ENCODE measurements at places on chromosomes 6 and 20.

DNA sequence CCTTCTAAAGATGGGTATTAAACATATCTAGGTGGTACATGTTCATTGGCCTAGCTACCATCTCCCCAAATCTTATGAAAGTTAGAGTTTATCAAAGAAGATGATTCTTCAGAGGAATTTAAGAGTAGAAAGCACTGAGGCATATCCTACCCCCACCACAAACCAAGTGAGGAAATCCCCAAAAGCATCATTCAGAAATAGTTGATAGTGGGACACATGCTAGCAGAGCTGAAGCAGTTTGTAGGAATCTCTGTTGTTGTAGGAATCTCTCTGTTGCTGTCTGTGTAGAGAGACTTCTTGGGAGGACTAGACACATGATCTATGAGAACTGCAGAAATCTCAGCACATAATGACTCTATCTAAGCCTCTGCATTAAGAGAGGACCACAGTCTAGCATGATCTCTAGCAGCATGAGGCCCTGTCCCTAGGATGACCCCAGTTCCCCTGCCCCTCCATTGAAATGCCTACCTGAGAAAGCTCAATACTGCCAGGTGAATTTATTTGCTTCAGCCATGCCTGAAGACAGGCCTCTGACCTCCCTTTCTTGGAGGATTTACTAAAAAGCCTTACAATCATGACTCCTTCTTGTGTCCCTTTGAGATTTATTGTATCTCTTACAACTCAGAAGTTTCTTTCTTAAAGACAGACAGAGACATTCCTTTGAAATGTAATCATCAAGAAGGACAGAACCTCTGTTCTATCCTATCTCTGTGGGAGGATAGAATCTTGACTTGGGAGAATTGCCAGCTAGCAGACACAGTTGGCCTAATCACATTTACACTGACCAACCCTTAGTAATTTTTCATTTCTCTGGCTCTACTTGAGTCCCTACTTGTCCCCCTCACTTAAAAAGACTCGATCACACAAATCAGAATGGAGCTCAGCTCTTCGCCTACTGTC, 582.4 kb downstream of the PHF3 start:
- DNase-seq: no peak

- DNase-seq: no peak
Measured at GRCh38 chr6:3841066-3841454, 8.1 kb upstream of the FAM50B start.

DNA sequence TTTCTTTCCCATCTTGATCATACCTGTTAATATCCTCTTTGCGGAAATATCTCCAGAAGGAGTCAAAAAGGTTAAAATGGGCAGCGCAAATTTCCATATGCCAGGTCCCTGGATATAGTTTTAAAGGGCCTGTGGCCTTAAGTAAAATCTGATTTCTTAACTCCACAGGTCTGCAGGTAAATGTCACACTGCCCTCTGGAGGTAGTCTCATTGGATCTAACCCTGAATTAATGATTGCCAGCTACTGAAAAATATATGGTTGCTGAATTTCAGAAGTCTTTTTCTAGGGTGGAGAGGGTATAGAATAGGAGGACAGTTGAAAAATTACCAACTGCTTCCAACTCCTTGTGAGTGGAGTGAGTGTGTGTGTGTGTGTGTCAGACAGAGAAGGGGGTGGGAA, 8.5 kb downstream of the MOXD1 start:
- DNase-seq: no peak

DNA sequence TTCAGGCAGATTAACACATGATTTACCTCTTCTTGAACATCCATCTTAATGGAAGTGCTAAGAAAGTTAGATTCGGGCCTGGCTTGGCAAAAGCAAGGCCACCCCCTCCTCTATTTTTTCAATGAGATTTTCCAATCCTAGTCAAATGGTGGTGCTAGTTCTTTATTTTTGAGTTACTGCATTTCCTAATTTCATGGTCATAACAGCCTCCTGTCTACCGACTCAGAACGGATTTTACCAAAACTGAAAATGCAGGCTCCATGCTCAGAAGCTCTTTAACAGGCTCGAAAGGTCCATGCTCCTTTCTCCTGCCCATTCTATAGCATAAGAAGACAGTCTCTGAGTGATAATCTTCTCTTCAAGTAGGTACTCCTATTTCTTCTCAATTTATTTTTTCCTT, 117.2 kb upstream of the ESR1 start:
- DNase-seq: no peak

GRCh38 chr20:38649275-38649891, 47.8 kb downstream of the ARHGAP40 start:
- peak; percentile 74 for DNase-seq

DNA sequence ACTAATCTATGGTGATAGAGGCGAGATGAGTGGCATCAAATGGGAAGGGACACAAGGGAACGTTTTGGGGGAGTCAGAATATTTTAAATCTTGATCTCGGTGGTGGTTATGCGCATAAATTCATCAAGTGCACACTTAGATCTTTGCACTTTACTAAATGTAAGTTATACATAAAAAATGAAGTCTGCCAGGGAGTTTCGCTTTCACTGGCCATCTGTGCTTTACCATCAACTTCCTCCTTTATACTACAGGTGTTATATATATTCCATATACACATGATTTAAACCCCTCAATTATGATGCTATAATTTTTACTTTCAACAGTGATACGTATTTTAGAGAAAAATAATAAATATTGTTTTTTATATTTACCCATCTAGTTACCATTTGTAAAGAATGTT, 97.6 kb upstream of the AKIRIN2 start:
- no peak for DNase-seq

DNA sequence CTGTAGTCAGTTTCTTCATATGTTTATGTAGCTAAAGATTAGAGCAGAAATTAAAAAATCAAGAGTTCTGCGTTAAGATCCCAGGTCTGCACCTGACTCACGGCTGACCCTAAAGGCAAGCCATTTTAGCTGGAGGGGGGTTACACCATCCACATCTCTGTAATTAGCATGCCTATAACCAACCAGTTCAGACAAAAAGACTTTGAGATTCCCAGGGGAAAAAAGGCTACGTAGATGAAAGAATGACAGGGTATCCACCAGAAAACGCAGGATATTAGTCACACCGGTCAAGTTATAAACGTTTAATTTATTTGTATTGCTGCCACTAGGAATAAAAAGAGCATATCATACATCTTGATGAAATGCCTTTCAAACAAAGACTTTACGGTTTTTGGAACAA, 299.1 kb downstream of the FOXC1 start:
- DNase-seq: no peak

DNA sequence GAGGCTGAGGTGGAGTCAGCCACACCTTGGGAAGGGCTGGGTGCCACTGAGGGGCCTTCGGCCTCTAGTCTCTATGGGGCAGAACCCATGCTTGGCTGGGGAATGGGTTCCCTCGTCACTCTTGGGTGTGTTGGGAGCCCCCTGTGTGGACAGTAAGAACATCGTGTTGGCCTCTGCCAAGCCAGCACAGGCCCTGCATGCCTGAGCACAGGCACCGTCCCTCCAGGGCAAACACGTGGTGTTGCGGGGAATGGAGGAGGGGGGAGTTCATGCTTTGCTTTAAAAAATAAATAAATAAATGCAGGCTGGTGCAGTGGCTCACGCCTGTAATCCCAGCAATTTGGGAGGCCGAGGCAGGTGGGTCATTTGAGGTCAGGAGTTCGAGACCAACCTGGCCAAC, 63.0 kb downstream of the EZR start:
- no peak for DNase-seq

DNA sequence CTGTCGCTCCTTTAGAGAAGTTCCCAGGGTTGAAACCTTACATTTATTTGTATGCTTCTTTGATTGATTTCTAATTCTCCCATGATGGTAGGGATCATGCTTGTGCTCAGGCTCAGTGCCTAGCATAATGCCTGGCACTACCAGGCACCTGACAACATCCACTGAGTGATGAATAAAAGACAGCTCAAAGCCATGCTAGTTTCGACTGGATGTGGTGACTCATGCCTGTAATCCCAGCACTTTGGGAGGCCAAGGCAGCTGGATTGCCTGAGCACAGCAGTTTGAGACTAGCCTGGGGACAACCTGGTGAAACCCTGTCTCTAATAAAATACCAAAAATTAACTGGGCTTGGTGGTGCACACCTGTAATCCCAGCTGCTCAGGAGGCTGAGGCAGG, 11.6 kb upstream of the CD164 start:
- no peak for DNase-seq

DNA sequence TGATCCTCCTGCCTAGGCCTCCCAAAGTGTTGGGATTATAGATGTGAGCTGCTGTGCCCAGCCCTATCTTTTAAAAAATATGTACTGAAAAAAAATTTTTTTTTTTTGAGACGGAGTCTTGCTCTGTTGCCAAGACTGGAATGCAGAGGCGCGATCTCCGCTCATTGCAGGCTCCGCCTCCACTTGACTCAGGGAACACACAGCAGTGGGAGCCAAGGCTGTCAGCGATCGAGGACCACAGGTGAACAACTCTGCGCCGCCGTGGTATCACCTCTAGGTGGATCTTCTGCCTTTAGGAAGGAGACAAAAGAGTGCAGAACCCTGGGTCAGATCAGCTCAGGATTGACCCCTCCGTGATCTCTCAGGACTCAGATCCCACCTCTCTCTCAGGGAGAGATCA, 13.7 kb downstream of the RAET1E start:
- peak; percentile 29 for DNase-seq

DNA sequence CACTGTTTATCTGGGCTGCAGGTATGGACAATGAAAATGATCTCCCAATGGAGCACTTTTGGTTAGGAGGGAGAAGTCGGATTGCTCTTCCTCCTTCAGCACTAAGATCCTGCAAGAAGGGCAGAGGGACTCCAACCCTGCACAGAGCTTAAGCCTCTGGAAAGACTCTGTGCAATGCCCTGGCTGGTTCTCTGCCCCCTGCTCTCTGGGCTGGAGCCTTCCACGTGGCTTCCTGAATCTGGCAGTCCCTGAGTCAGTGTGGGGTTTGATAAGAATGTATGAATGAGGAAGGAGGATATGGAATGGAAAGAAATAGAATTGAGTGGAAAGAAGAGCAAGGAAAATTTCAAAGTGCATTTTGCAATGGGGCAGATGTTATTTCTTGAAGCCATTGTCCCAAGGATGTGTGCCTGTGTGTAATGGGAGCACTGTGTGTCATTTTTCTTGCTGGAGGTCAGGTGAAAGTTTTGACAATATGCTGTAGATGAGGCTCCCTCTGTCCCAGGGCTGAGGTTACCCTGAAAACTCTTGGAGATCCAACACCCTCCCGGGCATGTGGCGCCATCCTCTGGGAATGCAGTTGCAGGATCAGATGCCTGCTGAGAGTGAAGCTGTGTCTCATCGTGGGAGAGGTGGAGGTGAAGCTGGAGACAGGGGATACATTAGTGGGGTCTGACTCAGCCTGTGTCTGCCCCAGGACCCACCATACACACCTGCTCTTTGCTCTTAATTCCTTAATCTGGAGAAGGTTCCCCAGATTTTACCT, 16.3 kb upstream of the CST9L start:
- no peak for DNase-seq

- peak; percentile 31 for DNase-seq
Measured at GRCh38 chr6:20833881-20834515, 299.7 kb downstream of the CDKAL1 start.

GRCh38 chr6:32627831-32628230, 9.4 kb upstream of the HLA-DQA1 start:
- DNase-seq: no peak

- no peak for DNase-seq
Measured at GRCh38 chr6:151509048-151509447, 15.2 kb downstream of the CCDC170 start.

DNA sequence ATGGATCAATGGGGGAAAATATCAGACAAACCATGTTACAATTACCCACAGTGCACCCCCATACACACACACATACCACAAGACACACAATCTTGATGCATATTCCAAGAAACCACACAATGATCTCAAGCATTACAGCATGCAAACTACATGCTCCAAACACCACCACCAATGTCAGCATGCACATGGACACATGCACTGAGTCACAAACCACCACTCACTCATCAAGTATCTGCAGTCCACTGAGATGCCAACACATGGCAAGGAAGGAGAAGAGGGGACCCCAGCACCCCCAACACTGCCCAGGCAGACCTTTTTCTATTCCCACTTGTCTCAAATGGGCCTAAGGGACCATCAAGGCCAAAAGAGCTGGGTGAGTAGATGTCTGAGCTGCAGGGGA, 91.6 kb downstream of the PREX1 start:
- no peak for DNase-seq

GRCh38 chr6:166764473-166765233, 137.6 kb upstream of the RPS6KA2 start:
- no peak for DNase-seq

DNA sequence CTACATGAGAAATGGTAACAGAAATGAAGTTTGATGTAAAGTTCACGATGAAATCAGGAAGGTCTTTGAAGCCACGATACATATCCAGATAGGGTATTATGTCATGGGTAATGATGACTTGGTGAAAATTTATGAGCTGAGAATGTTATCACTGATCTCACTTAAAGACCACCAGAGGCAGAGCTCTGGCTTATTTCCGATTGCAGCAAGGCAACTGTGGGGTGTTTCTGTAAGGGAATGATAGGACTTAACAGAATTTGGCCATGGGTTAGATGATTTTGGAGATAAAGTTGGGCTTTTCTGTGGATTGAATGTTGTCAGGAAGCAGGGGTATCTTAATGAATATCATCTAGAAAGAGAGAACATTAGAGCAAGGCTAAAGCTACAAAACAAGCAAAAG, 508.4 kb downstream of the HDGFL1 start:
- no peak for DNase-seq

GRCh38 chr6:106643061-106643460, 13.7 kb downstream of the QRSL1 start:
- no peak for DNase-seq

GRCh38 chr20:63253438-63254231, 628 bp downstream of the NKAIN4 start:
- DNase-seq: peak; percentile 91

- DNase-seq: no peak
Measured at GRCh38 chr6:3380344-3381232, 76.3 kb downstream of the SLC22A23 start.

DNA sequence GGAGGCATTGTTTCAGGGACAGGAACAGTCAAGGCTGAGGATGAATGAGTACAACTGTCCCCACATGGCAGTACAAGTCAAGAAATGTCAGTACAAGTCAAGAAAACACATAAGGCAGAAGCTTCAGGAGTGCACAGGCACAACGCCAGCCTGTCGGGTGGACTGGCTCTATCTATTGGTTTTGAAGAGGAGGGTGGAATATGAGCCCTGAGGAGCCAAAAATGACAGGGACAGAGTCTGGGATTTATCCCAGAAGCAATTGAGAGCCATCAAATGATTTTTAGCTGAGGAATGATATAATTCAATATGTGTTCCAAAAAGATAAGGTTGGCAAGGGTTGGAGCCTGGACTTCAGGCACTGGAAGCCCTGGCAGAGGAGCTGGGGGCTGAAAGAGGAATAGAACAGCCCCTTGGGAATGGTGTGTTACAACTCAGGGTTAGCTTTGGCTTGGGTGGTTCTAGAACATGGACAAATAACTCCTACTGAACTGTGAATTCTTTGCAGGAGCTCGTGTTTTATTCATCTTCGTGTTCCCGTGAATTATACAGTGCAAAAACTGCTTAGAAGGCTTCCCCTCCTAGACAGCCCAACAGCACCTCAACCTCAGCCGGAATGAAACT, 425.7 kb upstream of the ARID1B start:
- DNase-seq: no peak
